Activated naive CD4-positive, alpha-beta T cell treated with anti-CD3 and anti-CD28 coated beads, Interleukin-2, amount 50 U/mL, for 16 hours (primary cell): ENCODE measurements at places on chromosomes 16 and 17.

DNA sequence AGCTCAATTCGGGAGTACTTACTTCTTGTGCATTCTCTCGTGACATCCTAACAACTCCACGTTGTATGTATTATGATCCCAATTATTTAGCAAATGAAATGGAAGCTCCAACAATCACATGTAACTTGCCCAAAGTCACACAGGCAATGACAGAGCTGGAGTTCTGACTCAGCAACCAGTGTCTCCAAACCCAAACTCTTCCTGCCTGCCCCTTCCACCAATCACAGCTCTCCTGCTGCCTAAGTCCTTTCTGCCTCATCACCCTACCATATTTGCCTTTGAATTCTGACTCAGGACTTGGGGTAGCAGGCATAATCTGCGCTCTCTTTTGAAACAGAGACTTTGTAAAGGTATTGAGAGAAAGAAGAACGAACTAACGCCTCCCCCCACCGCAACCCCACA lies 245.2 kb upstream of the MAF start:
- no peak for DNase-seq

DNA sequence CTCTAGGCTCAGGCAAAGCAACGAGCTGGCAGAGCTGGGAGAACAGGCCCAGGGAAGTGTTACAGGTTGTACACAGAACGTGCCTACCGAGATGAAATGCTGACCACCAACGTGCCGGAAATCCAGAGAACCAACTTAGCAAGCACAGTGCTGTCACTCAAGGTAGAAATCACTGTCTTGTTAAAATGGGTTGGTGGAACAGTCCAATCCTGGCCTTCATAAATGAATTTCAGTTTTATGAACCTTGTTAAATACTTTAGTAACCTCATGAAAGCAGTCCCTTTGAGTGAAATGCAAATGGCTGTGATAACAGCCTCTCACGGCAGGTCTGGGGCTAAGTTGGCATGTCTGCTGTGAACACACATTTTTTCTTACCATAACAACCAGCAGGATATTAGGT lies 29.0 kb downstream of the ETV4 start:
- no peak for DNase-seq

GRCh38 chr17:64499805-64500486 lies 3.1 kb upstream of the POLG2 start:
- no peak for DNase-seq

DNA sequence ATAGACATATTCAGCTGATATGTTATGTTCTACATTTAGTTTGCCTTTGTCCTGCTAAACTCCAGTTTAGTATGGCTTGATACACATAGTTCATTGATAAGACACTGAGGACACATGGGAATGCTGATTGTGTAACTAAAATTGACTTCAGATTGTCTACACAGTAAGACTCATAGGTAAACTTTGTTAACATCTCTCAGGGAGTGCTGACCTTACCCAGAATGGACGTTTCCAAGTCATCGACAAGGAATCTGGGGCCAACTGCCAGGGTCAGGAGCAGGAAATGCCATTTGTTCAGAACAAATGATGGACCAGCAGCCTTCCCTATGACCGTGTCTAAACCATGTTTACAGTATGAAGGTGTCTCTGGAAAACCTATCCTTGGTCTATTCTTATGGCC lies 58.7 kb downstream of the DYNLRB2 start:
- DNase-seq: no peak

GRCh38 chr17:11901931-11902330 lies 95.3 kb downstream of the ZNF18 start:
- no peak for DNase-seq

DNA sequence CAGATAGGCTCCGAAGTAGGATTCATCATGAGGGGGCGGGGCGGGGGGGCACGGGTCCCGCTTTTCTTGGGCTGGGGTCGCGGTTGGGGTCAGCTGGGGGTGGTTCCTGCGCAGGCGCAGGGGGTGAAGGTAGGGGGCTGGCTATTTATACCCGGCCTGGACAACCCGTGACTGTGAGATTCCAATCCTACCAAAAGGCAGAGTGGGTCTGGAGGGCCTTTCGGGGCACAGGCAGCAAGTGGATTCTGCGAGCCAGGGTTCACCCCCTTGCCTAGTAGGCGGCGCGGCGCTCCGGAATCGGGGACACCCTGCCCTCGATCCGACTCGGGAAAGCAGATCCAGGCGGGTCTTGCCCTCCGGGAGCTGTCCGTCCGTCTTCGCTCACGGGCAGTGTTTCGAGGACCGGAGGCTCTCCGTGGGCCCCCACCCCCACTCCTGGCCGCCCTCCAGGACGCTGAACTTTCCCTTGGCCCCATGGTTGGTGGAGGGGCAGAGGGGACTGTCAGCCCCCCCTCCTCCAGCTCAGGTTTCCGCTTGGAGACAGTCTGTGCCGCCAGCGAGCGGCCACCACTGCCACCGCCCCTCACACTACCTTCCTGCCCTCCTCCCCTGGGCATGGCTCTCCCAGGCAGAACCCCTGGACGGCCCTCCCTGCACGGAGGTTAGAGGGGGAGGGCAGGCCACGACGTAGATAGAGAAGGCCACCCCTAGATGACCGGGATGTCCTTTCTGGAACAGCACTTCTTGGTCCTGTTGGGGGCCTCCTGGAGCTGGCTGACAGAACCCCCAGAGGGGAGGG lies 634 bp downstream of the SLC2A4 start:
- DNase-seq: no peak

- DNase-seq: no peak
Observed at GRCh38 chr17:22268214-22268911, 576.0 kb downstream of the KCNJ18 start.

DNA sequence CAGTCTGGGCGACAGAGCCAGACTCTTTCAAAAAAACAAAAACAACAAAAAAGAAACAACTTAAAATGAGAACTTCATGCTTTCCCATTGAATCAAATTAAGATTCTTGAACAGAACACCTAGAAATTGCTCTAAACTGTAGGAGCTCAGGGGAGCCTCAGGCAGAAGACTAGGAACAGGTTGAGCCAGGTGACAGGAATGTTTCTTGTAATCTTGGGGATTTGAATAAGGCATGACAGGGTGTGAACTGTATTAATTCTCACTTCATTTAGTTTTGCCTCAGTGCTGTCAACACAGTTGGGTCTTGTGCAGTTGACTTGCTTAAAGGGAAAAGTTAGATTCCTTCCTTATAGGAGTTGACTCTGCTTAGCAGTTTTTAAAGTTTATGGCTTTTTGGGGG lies 27.8 kb downstream of the SOCS7 start:
- no peak for DNase-seq

GRCh38 chr16:87560428-87561199 lies 41.7 kb upstream of the JPH3 start:
- DNase-seq: no peak

DNA sequence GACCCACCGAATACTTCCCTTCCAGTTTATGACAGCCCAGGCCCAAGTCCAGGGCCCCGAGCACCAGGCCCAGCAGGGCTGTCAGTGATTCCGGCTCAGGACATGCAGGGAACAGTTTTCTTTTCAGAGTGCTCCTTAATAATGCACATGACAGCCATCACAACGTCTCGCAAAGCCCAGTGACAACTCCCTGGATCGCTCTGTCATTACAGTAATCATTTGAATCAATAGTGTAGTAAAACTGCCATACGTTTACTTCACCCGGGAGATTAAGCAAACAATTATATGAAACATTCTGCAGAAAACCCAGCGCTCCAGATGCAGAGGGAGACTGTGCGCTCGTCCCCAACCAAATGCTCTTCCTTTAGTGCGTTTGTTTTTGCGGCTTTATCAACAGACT lies 162.6 kb upstream of the CDH13 start:
- no peak for DNase-seq

DNA sequence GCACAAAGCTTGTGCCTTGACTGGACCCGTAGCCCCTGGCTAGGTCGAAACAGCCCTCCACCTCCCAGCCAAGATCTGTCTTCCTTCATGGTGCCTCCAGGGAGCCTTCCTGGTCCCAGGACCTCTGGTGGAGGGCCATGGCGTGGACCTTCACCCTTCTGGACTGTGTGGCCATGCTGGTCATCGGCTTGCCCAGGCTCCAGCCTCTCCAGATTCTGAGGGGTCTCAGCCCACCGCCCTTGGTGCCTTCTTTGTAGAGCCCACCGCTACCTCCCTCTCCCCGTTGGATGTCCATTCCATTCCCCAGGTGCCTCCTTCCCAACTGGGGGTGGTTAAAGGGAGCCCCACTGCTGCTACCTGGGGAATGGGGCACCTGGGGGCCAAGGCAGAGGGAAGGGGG lies 3.5 kb downstream of the CTRL start:
- DNase-seq: no peak

- peak; percentile 40 for DNase-seq
Observed at GRCh38 chr16:48158296-48158695, 2.5 kb upstream of the ABCC12 start.

- DNase-seq: no peak
Observed at GRCh38 chr17:38980490-38981217, 13.5 kb upstream of the FBXO47 start.

- no peak for DNase-seq
Observed at GRCh38 chr17:56810891-56811775, 22.6 kb downstream of the C17orf67 start.

DNA sequence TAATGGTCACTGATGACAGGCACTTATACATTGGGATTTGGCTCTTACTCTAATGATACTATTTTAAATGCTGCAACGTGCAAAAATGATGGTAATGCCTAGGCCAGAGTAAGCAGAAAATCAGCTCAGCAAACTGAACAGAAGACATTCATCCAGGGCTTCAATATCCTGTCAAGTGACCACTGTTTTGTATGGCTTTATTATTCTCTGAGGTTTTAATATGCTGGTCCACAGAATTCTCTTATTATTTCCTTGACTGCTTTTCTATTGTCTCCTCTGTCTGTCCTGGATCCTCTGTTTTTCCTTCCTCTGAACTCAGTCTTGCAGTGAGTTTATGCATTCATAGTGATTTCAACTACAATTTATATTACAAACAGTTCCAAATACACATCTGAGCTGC lies 90.8 kb upstream of the PMFBP1 start:
- no peak for DNase-seq

GRCh38 chr17:37483311-37484039 lies 6.2 kb upstream of the DUSP14 start:
- no peak for DNase-seq

DNA sequence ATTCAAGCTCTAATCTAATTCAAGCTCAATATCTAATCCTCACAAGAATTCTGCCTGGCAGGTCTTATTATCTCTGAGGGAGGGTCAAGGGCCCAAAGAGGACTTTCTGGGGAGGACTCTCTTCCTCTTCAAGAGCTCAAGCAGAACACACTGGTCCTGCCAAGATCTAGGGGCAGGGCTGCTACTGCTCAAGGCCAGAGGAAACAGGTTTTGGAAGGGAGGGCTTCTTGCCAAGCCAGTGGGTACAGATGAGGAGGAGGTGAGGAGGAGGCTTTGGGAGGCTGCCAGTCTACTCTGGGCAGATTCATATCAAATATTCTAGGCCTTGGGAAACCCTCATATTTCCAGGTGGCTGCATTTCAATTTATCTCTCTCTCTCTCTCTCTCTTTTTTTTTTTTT lies 51.8 kb upstream of the IL34 start:
- DNase-seq: no peak

DNA sequence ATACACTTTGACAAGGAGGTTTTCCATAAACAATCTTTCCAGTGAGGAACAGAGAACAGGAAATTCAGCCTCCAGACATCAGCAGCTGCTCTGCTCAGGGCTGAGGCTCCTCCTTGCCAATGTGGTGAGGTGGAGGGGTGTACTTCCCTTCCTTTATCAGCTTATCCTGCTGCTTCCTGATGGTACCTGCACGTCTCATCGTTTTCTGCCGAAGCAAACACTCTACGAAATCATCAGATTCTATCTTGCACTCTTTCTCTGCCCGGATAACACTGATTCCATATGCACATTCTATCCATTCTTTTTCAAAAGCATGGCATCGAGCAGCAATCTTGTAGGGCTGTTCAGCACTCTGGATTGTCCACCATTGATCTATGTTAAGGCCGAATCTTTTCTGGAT lies 15.4 kb upstream of the SEZ6 start:
- no peak for DNase-seq

- no peak for DNase-seq
Observed at GRCh38 chr16:71387045-71387871, 28.7 kb downstream of the CALB2 start.

DNA sequence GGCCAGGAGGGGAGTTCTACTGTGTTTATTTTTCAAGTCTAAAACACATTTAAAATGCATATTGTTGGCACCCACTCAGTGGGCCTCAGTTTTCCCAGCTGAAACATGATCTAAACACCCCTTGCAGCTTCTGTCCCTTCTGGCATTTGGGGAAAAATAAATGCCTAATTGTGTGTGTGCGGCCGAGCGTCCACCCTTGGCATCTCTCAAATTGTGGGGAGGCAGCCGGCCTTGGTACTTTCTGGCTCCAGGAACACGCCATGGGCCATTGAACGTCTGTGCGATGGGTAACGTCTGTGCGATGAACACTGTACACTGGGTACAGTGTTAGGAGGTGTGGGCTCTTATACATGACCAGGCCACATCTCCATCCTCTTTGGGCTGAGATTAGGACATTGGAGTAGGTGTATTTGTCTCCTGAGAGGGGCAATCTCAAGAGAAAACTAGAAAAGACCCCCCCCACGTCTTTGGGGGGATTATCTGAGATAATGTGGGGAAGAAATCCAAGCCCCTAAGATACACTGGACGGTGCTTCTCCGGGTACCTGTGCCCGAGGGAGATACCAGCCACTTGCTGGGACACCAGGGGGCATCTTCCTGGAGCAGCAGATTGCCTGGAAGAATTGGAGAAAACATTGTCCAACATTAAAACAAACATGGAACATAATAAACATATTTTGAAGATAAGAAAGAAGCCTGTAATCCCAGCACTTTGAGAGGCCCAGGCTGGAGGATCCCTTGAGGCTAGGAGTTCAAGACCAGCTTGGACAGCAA lies 54.9 kb downstream of the RAB11FIP4 start:
- no peak for DNase-seq

DNA sequence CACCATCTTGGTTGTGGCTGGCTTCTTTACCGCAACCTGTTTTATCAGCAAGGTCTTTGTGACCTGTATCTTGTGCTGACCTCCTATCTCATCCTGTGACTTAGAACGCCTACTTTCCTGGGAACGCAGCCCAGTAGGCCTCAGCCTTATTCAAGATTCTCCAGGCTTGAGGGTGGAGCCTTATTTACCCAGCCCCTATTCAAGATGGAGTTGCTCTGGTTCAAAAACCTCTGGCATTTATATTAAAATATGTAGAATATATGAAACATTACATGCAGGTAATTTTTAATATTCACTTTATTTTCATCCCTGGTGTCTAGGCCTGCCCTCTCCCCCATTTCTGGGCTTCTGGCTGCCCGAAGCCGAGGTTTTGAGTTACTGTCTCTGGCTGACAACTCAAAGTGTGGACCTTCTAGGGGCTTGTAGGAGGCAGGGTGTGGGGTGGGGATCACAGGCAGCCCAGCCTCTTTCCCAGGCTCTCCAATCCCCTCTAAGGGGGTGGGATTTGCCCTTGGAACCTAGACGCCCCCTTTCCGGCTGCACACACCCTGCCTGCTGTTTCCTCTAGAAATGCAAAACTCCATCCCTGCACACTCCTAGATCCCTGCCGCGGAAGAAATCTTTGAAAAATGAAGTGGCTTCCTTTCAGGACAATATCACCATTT lies 152.0 kb downstream of the KCNJ12 start:
- DNase-seq: no peak

GRCh38 chr17:11241611-11242226 lies 706 bp downstream of the SHISA6 start:
- DNase-seq: no peak

GRCh38 chr17:56912105-56912999 lies 1.5 kb downstream of the TRIM25 start:
- no peak for DNase-seq
